Activated CD4-positive, alpha-beta memory T cell treated with anti-CD3 and anti-CD28 coated beads for 36 hours (primary cell): ENCODE measurements at places on chromosomes 6 and 20. TPM values are rescaled to one million over a fixed set of nuclear protein-coding genes. Genes with fewer than 3 reads are reported as not detected.

- DNase-seq, result no peak
These were observed 55.9 kb upstream of the KCNK16 start for GRCh38 chr6:39378175-39378959.

DNA sequence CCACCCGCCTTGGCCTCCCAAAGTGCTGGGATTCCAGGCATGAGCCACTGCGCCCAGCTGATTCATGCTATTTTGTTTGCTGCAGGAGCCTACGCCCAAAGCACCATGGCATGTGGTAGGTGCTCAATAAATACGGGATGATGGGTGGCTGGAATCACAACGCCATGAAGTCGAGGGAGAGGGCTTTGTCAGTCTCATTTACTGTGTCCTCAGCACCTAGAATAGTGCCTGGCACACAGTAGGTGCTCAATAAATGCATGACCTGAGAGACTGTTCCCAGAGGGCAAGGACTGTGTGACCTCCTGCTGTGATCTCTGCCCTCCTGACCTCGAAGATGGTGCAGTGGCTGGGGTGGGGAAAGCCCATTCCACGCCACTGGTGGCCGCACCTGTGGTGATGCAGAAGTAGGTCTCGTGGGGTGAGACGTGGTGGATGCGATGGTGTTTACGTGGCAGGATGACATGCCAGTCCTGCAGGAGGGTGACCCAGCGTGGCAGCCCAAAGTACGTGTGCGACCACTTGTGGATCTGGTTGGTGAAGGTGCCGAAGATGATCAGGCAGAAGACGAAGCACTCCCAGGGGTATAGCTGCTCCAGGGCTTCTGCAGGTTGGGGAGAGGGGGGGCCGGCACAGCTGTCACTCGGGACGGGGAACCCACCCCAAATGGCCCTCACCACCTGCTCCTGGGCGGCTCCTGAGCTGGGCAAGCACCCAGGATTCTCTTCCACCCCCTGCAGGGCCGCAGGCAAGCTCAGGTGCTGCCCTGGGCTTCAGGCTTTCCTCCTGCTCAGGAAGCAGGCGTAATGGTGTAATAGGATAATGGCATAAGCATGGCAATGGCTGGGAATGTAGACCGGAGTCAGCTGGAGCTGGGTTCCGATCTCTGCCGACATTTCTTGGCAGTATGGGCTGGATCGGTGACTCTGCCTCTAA, 14.9 kb upstream of the UBE2V1 start:
- no peak for DNase-seq

DNA sequence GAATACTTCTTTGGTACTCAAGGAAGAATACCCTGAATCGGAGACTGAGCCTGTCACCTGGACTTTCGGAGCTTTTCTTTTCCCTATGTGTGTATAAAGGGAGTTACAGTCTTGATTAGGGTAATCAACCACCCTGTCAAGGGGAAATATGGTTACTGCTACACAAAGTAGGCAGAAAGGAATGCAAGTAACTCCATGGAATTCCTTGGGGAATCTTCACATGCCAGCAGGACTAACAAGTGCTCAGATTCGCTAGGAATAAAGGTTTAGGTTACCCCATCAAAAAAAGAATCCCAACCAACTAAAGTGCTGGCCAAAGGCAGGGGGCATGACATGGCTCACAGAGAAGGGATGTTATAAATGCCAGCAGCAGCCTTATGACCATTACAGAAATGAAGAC, 10.4 kb downstream of the KCNS1 start:
- DNase-seq, result no peak

Gene PTCRA
- total RNA-seq, result not detected
